ENCODE measurements at places on chromosomes 4 and X.

GRCh38 chr4:175509320-175509719 lies 302.7 kb downstream of the GPM6A start:
- DNase-seq = no peak

GRCh38 chrX:33324099-33324498 lies 112.8 kb upstream of the DMD start:
- DNase-seq = no peak

GRCh38 chrX:13939741-13940597 lies 89.7 kb downstream of the GEMIN8 start:
- no peak for DNase-seq

DNA sequence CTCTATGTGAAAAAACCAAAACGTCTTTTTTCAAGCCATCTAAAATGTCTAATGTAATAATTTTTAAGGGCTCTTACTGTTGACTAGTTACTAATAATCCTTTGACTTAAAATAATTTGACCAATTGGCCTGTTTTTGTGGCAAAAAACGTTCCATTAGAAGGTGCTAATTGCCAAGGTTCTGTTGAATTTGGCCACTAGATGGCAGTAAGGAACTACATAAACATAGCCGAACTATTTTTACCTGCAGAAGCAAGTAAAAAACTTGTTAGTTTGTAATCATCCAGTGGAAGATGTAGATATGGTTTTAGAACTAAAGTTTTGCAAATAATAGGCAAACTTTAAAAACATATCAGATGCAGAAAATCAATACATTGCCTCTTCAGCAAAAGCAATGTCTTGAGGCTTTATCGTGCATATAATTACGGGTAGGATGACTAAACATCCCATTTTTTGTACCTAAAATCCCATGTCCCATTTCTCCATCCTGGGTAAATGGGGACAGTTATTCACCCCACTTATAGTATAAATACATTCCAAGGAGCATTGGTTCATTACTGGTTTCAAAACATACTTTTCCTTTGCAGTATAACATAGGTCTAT lies 57.6 kb downstream of the PROM1 start:
- DNase-seq = no peak

- no peak for DNase-seq
These were observed 255 bp upstream of the CNOT6L start for GRCh38 chr4:77819404-77819842.

DNA sequence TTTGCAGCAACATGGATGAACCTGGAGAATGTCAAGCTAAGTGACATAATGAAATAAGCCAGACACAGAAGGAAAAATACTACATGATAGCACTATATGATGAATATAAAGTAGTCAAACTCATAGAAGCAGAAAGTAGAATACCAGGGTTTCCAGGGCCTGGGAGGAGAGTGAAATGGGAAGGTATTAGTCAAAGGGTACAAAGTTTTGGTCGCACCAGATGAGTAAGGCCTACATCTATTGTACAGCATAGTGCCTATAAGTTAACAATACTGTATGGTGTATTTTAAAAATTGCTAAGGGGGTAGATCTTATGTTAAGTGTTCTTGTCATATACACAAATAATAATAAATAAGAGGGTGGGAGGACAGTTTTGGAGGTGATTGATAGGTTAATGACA lies 41.5 kb downstream of the ENOX2 start:
- DNase-seq = no peak

DNA sequence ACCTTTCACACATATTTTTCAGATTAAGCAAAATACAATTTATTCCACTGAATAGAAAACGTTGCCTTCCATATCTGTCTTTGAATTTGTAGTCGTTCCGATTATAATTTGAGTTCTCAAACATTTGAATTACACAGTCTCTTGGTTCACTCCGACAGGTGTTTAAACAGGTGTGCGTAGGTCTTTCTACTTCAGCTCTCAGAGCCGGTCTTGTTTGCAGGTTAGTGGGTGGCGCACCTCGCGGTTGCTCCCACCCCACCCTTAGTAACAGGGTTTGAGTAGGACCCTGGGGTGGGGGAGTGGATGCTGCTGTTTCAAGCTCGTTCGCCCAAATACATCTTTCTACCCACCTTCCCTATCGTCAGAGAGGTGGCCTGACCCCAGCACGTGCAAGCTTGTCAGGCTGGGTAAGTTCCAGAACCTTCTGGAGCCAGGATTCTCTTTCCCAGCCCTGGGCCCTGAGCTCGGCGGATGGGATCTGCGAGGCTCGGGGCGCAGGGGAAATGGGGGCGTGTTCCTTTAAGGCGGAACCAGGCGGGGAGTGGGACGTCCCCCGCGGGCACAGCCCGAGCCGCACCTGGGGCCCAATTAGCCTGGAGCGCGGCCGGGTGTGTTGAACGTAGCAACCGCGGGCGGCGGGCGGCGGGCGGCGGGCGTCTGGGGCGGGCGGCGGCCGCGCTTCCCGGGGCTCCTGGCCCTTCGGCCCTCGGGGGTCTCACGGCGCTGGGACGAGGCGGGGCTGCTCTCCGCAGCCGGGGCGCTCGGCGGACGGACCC lies at the start of gene FAM149A:
Gene FAM149A (plus strand): TSS at position 591 of the 776 bp plus-strand sequence.
- DNase-seq = no peak

DNA sequence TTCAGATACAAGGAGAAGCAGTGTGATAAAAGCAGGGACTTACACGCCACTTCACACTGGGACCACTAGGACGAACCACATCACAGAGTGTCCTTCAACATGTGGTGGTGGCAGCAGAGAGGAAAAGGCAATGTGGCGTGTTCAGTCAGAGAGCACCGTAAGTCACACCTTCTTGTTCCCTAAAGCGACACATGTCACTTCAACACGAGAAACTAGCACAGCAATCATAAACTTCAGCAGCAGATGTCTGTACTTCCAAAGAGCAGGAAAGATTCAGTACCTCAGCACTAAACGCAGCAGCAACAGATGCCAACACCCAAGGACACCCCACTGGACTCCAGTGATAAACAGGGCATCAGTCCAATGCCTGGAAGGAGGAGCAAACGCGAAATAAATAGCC lies 96.7 kb downstream of the AREG start:
- no peak for DNase-seq

- DNase-seq = no peak
These were observed 847.7 kb upstream of the INTU start for GRCh38 chr4:126784966-126785580.

DNA sequence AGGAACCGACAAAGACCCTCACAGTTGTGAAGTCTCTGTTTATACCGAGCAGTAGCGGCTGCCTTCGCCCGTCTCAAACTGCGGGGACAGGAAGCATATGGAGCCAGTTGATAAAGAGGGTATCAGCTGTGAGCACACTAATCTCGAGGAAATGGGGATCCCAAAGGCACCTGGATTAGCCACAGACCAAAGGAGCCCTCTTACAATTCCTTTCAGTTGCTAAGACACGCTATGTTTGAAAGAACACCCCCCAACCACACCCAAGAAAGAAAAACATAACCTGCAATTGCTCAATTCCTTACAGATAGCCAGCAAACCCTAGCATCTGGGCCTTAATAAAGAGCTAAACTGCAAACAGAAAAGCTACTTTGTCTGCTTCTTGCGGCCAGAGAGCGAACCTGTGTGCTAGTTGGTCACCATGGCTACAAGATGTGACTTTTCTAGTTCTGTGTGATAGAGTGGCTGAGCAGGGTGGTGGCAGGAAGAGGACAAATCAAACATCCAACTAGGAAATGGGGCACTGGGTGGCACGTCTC lies 23.3 kb upstream of the CHRNA9 start:
- no peak for DNase-seq

DNA sequence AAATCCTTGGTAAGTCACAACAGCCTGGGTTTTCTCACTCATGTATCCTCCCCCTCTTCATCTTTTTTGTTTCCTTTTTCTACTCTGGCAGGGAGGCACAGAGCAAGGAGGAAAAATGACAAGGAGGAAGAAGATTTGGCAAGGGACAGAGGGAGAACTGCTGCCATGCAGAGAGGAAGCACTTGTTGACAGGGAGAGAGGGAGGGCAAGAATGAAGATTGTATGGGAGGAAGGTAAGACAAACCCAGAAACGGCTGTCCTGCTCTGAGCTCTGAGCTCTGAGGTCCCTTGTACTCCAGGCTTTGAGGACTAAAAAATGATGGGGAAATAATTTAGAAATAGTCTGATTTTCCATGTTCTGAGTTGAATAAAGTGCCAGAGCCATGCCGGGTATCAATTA lies 123.9 kb downstream of the DCHS2 start:
- no peak for DNase-seq

DNA sequence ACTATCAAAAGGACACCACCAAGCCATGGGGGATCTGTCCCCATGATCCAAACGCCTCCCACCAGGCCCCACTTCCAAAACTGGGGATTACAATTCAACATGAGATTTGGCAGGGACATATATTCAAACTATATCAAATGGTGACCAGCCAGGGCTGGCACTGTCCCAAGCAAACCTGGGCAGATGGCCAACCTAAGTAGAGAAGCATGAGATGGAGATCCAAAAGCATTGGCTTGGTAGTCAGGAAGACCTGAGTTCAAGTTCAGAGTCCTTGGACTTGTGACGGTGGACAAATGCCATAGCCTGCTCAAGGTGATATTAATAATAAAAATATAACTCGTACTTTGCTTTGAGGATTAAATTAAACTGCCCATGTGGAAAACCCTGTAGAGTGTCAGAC lies 79.2 kb upstream of the HS3ST1 start:
- DNase-seq = no peak

- no peak for DNase-seq
These were observed 205.7 kb downstream of the AR start for GRCh38 chrX:67749536-67749935.

DNA sequence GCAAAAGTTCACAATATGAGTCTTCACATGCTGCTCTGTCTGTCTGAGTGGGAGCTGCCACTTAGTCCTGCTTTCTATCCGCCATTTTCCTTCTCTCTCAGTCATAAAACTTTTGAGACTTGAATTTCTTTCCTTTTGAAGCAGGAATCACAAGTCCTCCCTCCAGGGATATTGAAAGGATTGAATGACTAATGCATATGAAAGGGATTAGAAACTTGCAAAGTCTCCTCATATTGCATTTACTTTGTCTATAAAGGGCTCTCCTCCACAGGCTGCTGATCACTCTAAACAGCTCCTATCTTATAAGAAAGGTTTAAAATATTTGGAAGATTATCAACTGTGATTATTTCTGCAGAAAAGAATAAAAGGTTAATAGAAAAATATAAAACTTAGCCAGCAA lies 879.1 kb downstream of the ARAP2 start:
- DNase-seq = no peak

DNA sequence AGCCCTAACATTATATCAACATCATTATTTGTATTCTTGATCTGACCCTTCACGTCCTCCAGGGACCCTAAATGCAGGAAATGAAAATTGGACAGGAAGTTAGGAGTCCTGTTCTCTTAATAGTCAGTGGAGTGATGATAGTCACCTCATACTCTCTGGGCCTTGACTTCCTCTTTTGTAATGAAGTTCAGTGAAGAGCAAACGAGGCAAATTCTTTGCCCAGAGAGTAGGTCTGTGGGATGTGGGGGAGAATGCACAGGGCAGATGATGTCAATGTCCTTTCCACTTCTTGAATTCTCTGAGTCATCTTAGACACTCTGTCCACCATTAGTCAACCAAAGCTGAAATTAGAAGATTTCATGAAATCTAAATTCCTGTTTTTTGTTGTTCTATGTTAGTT lies 17.1 kb upstream of the GPRIN3 start:
- peak; percentile 13 for DNase-seq

DNA sequence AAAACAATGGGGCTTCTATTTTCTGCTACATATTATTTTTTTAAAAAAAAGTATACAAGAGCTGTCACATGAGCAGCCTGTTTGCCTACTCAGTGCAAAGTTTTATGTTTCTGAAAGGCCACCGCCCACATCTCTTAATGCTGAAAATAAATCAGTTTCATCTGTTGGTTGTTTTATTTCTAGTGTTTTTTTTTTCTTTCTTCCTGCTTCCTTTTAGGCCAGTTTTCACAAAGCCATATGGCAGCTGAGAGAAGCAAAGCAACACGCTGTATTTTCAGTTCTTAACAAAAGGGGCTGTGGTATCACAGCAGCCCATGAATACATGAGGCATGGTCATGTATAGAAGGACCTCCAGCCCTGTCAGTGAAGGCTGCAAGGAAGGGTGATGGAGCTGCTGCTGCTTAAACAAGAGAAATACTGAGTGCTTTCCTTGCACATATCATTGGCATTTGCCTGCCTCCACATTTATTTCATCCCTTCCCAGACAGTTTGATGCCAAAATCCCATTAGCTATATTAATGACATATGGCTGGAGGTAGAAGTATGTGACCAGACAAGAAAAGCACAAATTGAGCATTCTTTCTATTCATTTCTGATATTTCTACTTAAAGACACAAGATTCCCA lies 172.5 kb downstream of the PCDH18 start:
- DNase-seq = peak; percentile 65

DNA sequence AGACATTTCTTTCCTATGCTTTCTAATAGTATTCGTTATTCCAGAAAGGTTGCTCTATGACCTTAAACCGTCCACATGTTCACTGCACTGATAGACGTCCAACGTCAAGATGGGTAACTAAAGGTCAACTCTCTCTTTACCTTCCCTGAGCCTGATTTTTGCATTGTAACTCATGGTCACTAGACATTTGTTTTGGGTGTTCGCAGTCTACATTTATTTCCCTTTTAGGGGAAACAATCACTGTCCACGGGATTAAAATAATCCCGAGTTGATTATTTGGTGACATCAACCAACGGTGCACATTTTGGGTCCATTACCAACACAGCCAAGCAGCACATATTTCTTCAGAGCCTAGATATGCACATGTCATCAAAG lies 540 bp upstream of the HADH start:
- DNase-seq = no peak

DNA sequence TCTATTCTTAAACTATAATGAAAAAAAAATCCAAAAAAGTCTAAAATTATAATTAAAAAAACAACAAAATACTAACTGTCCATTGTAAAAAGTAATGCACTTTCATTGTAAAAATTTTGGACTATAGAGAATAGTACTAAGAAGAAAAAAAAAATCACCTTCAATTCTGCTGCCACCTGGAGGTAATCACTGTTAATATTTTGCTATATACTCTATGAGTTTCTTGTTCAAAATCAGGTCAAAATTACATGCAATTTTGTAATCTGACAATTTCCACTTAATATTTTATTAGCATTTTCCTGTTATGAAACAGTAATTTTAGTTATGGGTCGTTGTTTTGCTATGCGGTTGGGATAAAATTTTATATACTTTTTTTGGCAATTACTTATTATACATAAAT lies 62.0 kb downstream of the HTT start:
- no peak for DNase-seq

DNA sequence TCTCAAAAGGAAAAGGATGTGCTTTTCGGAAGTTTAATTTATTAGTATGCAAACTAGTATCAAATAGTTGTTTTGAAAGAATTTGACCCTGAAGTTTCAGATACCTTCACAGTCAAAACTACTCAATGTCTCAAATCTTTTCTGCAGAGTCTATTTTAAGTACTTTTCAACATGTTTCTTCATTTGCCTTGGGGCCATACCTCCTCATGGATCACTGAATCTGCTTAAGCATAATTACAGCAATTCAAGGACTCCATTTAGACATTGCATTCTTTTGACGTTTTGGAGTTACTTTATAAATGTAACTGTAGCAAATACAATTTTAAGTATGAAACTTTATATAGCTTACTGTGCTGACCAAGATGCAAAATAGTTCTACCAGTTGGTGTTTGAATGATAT lies 25.5 kb downstream of the PALLD start:
- no peak for DNase-seq
